ENCODE measurements at places on chromosomes 13 and 19.

GRCh38 chr13:62433660-62434059 is 1018.0 kb upstream of the PCDH20 start:
- DNase-seq: no peak

GRCh38 chr13:31885994-31886393 is 145.6 kb upstream of the FRY start:
- DNase-seq: peak; percentile 59

- no peak for DNase-seq
These were observed 32.8 kb upstream of the LRCH1 start for GRCh38 chr13:46520166-46520565.

GRCh38 chr13:27889471-27889870 is 30.3 kb upstream of the PDX1 start:
- DNase-seq: no peak

GRCh38 chr13:39102981-39103490 is 64.8 kb downstream of the NHLRC3 start:
- DNase-seq: no peak
